Hippocampal formation (tissue), 2 donors: ENCODE measurements at places on chromosomes 1 and 21.

DNA sequence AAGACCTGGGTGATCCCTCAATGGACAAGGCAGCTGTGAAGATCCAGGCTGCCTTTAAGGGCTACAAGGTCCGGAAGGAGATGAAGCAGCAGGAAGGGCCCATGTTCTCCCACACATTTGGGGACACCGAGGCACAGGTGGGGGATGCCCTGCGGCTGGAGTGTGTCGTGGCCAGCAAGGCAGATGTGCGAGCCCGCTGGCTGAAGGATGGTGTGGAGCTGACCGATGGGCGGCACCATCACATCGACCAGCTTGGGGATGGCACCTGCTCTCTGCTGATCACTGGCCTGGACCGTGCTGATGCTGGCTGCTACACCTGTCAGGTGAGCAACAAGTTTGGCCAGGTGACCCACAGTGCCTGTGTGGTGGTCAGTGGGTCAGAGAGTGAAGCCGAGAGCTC lies 85.2 kb downstream of the TRIM11 start:
- no peak for DNase-seq

GRCh38 chr1:165648919-165649572 lies 18.0 kb downstream of the MGST3 start:
- no peak for DNase-seq

DNA sequence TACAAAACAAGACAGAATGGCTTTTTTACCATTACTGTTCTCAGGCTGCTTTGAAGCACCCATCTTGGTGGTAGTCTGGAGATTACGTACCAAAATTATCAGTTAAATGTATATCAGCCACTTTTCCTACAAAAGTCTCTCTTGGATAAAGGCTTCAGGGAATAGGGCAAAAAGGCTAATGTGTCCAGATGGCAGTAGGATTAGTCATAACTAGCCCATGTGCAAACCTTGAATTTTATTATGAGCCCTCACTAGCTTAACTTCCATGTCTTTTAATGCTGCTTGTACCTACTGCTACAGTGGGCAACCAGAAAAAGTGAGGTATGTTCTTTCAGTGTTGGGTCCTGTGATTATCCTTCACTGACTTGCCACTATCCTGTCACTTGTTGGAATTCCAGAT lies 51.0 kb downstream of the PLPPR4 start:
- no peak for DNase-seq

- no peak for DNase-seq
Observed at GRCh38 chr1:216261631-216262030, 161.6 kb downstream of the USH2A start.

- no peak for DNase-seq
Observed at GRCh38 chr1:248421384-248421783, 18.5 kb downstream of the OR2T1 start.

DNA sequence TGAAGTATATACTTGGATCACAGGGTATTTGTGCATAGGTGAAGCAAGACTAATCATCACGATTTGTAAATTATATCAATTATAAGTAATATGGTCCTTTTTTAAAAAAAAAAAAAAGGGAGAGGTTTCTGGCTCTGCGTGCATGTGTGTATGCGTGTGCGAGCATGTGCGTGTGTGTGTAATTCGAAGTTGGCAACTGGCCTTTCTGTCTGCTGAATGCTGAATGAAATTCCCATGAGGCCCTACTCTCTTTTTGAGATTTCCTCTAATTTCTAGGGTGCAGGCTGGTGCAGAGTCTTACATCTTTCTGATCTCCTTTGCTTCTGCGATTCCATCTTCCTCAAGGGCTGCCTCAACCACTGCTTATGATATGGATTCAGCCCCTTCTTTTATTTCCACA lies 212.2 kb downstream of the URB2 start:
- no peak for DNase-seq

- no peak for DNase-seq
Observed at GRCh38 chr1:54570161-54570560, 22.1 kb downstream of the ACOT11 start.

DNA sequence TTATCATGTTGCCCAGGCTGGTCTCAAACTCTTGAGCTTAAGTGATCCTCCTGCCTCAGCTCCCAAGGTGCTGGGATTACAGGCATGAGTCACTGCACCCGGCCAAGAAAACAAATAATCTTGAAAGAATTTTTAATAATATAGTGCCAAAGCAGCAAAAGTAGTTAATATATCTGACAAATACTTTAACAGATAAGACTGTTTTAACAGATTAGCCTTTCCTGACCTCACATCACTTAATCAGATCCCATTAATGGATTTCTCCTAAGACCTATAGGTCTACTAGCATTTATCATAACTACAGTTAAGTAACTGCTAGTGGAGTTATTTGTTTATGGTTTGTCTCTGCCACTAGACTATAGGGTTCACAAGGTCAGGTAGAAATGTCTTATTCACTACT lies 61.1 kb upstream of the HP1BP3 start:
- DNase-seq, result no peak

- DNase-seq, result peak; percentile 65
Observed at GRCh38 chr1:110619412-110620249, 13.5 kb upstream of the KCNA2 start.

DNA sequence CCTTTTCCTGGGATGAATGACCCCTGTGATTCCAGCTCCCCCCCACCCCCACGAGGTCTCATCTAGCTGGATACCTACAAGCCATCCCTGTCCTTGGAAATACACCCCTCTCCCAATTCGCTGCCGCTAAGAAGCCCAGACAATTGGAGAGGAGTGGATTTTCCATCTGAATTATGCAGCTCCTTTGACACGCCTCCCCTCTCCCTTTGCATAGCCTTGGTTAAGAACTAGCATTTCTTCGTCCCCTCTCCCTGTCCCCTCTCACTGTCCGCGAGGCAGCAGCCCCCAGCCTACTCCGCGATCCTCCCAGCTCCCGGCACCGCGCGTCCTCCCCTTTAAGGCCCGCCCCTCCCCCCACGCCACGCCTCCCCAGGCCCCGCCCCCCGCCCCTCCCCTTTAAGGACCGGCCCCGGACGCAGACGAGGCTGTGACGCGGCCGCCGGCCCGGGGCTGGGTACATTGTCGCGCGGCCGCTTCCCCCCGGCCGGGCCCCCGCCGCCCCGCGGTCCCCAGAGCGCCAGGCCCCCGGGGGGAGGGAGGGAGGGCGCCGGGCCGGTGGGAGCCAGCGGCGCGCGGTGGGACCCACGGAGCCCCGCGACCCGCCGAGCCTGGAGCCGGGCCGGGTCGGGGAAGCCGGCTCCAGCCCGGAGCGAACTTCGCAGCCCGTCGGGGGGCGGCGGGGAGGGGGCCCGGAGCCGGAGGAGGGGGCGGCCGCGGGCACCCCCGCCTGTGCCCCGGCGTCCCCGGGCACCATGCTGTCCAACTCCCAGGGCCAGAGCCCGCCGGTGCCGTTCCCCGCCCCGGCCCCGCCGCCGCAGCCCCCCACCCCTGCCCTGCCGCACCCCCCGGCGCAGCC lies at the start of gene MAPKAPK2:
Gene MAPKAPK2, plus strand, starts transcription at position 428 of the 856 bp plus-strand sequence. Its CDS starts 325 bp downstream, at position 753.
- DNase-seq, result peak; percentile 80

- DNase-seq, result no peak
Observed at GRCh38 chr1:90579212-90579802, 137.8 kb downstream of the BARHL2 start.

GRCh38 chr1:55317673-55318072 lies 102.5 kb upstream of the USP24 start:
- DNase-seq, result no peak
